WERI-Rb-1 (cell line): ENCODE measurements at places on chromosomes 4 and X.

- DNase-seq = peak; percentile 35
Measured at GRCh38 chr4:164937576-164938270, 39.7 kb downstream of the TRIM61 start.

DNA sequence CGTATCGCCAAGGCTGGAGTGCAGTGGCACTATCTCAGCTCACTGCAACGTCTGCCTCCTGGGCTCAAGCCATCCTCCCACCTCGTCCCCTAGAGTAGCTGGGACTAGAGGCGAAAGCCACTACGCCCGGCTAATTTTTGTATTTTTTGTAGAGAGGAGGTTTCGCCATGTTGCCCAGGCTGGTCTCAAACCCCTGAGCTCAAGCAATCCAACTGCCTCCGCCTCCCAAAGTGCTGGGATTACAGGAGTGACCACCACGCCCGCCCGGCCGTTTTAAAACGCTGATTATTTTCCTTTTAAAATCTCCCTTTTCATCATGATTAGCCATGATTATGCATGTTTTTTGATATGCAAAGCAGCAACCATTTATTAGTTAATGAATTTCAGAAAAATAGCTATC lies 2.2 kb downstream of the N4BP2 start:
- no peak for DNase-seq

DNA sequence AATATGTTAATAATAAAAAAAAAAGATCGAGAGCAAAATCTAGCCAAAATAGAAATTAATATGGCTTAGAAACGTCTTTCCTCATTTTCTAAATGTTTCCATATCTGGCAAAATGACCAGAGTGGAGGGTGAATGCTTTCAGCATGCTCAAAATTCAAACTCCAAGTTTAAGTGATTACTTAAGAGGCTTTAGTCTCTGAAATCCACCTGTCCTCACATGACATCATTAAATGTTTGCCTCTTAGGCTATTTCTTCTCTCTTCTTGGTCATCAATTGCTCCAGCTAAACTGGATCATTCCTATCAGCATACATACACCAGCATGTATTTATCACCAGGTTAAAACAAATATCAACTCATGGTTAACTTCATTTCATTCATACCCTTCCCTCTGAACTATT lies 54.5 kb upstream of the ATXN3L start:
- DNase-seq = no peak

GRCh38 chr4:93451954-93452353 lies 376.6 kb upstream of the ATOH1 start:
- DNase-seq = no peak

DNA sequence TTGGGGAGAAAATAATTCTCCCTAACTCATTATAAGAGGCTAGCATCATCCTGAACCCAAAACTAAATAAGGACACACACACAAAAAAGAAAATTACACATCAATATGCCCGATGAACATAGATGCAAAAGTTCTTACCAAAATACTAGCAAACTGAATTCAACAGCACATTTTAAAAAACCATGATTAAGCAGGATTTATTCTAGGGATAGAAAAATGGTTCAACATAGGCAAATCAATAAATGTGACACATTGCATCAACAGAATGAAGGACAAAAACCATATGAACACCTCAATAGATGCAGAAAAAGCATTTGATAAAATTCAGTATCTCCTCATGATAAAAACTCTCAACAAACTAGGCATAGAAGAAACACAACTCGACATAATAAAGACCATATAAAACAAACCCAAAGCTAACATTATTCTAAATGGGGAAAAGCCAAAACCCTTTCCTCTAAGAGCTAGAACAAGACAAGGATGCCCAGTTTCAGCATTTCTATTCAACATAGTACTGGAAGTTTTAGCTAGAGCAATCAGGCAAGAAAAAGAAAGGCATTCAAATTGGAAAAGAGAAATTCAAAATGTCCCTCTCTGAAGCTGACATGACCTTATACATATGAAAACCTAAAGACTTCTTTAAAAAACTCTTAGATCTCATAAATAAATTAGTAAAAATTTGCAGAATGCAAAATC lies 200.9 kb downstream of the NKX6-1 start:
- no peak for DNase-seq

DNA sequence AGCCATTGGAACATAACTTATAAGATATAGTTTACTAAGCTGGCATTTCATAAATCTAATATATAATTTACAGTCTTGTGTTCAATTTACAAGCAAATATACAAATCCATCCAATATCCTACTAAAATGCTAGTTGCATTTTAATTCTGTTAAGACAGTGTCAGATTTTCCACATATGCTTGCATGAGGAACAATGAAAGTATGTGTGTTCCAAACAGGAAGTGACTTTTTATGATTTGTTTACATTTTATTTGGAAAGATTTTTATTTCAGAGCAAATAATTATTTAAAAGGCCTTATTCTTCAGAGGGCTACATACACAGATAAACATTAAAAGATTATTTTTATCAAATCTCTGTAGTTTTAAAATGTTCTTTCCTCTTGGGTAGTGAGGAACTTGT lies 130.1 kb downstream of the KLHL34 start:
- DNase-seq = no peak

DNA sequence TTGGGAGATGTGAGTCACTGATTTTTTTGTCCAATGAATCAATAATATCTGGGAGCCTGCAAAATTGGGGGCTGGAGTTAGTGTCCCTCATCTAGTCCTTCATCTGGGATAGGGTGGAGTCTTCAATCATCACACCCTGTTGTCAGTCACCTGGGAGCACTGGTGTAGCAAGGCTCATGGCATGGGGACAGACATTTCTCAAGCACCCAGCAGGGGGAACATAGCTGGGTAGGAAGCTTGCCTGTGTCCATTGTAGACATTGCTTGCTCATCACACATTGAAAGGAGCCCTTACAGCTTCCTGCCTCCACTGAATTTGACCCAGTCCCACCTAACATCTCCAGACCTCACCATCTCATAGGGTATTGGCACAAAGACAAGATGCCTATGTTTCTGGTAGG lies 61.2 kb downstream of the SEL1L3 start:
- DNase-seq = no peak

- no peak for DNase-seq
Measured at GRCh38 chr4:138567696-138568095, 325.5 kb upstream of the SLC7A11 start.

- no peak for DNase-seq
Measured at GRCh38 chr4:180296036-180296599, 1947.1 kb upstream of the TENM3 start.

- no peak for DNase-seq
Measured at GRCh38 chrX:71482228-71482958, 50.5 kb upstream of the OGT start.

GRCh38 chr4:142324572-142324971 lies 521.5 kb downstream of the INPP4B start:
- no peak for DNase-seq

DNA sequence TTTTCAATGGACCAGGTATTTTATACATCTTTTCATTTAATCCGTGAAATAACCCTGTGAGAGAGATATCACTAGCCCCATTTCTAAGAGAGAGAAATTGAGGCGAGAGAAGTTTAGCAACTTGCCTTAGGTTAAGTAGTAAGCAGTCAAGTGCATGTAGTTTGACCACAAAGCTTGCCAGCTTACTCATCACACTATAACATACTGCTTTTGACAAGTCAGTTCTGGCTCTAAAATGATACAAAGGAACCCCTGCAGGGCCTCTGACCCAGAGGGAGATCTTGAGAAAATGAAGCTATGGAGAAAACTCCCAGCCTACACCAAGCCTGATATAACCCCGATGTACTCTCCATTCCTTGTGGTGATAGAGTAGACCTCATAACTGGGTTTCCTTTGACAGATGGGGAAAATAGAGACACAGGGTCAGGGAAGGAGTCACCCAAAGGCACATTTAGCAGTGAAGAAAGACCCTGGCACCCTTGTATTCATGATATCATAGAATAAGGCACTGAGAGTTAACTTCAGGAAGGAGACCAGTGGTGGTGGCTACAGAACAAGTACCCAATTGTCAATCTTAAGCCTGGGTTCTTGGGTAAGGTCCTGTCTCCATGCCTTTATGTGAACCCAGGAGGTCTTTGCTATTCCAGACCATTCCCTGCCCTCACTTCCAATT lies 60.2 kb upstream of the MSN start:
- DNase-seq = no peak

GRCh38 chr4:106687026-106687425 lies 318.4 kb upstream of the GIMD1 start:
- no peak for DNase-seq
